Psoas muscle (tissue), 8 donors: ENCODE measurements at places on chromosomes 6 and 20. TPM values are rescaled to one million over a fixed set of nuclear protein-coding genes. Genes with fewer than 3 reads are reported as not detected.

DNA sequence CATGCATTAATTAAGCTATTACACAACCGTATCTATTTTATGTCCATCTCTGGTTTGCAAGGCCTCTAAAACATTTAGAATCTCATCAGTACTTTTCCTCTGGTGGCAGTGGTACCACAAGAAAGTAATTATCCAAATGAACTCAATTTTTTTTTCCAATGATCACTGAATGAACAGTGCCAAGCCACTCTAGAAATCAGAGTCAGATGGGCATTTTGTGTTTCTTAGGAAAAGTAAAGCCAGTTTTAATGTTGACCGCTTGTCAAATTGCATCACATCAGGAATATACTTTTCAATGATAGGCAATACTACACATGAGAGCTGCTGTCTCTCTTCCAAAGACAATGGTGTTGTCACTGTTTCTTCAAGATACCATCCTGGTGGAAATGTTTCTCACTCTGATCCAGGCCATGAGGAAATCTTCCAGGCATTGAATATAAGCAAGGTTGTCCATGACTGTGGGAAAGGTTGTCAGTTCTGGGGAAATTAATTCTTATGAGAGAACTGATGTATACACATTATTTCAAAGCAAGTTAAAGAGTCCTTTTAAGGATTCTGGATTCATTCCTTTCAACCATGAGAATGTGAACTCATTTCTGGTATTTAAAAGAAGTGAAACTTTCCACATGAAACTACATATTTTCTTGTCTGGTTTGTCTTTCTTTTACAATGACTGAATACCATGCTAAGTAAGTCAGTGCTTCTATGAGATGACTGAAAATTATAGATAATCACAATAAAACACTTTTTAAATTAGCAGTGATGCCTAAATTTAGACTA lies 108.8 kb upstream of the TCF21 start:
- DNase-seq, result no peak

GRCh38 chr6:33597551-33598322 lies 17.7 kb upstream of the BAK1 start:
- DNase-seq, result no peak

DNA sequence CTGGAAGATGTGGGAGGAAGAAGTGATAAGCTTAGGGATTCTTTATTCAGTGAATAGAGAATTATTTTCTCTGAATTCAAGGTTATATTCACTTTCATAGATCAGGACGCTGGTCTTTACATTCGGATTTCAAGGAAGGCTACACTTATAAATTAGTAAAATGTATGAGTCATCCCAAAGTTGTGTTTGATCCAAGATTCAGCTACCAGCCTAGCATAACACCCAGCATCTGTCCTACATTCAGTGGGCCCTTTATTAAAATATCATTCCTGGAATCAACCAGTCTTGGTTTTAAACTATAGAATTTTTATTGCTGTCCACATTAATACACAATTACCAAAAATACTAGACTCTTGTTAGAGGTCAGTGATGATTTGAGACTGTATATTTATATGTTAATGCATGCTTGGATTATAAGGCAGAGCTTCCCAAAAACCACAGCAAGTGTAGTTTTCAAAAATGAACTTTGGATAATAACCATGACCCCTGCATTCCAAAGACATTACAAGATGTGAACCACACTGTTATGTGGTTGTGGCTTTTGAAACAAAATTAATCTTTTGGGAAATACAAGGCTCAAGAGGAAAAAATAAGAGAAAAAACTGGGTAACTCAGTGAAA lies 210.7 kb upstream of the CNR1 start:
- no peak for DNase-seq

DNA sequence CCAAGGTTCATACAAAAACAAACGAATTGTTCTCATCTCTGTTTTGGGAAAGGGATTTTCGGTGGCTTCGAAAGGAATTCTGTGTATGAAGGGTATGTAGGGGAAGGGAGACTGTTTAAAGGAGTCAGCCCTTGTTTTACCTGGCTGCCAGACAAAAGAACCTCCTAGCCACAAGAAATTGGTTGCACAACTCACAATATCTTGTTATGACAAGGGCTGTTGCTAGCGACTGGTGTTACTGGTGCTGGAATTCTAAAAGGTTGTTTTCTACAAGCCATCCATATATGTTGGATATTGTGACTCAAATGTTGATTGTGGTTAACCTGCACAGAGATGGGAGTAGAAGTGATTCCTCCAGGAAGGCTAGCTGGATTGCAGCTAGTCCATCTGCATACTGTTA lies 34.6 kb upstream of the CITED2 start:
- no peak for DNase-seq

GRCh38 chr20:19047040-19047950 lies 165.1 kb upstream of the SLC24A3 start:
- peak; percentile 66 for DNase-seq

GRCh38 chr6:28751514-28751913 lies 172.3 kb downstream of the TRIM27 start:
- DNase-seq, result no peak

GRCh38 chr6:35080016-35080680 lies 61.0 kb downstream of the TCP11 start:
- DNase-seq, result no peak

The SLC17A1 gene
- not detected for polyA plus RNA-seq

DNA sequence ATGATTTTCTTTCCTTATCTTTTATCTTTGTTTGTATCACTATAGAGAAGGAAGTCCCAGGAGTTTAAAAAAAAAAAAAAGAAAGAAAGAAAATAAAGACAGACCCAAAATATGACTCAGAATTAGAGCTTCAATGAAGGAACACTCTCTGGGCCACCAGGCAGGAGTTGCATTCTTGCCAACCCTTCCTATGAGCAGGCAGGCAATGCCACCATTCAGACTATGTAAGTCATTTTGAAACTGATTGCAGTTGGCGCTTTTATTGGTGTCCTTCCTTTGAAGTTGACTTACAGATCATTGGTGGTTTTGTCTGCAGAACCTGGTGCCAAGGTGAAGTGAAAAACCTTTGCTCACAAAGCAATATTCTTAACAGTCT lies 50.3 kb downstream of the MYB start:
- DNase-seq, result no peak

DNA sequence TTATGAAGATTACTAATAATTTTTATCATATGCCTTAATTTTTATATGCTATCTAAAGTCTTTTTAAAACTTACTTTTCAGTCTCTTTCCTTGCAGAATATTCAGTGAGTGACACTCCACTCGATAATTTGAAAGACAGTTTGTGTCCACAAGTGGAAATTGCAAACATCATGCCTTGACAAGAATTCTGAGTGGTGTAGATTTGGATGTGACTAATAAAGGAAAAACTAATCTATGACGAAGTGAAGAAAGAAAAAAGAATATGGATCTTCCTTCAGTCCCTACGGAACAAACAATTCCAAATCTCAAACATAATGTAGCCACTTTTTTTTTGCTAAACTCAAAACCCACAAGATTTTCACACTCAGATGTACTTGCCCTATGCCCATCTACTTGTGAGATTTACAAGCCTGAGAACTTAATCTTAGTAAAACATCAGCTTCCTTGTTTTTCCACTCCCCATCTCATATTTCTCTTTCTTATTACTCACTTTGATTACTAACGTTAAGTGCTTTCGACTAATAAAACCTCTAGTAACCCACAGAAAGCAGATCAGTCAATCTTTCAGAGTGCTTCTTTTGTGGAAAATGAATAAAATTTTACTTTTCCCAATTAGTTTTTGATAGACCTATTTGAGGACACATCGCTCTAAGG lies 1155.8 kb downstream of the GRIK2 start:
- no peak for DNase-seq

- DNase-seq, result no peak
Observed at GRCh38 chr6:151911401-151911800, 103.9 kb downstream of the ESR1 start.

The APCDD1L gene
- 0.03 TPM for polyA plus RNA-seq

GRCh38 chr6:119096721-119097565 lies 18.5 kb upstream of the FAM184A start:
- peak; percentile 70 for DNase-seq

GRCh38 chr6:157036245-157036711 lies 259.1 kb downstream of the ARID1B start:
- no peak for DNase-seq

- DNase-seq, result no peak
Observed at GRCh38 chr6:357791-358341, 33.7 kb upstream of the IRF4 start.

GRCh38 chr20:63219447-63219821 lies 3.5 kb upstream of the YTHDF1 start:
- no peak for DNase-seq

DNA sequence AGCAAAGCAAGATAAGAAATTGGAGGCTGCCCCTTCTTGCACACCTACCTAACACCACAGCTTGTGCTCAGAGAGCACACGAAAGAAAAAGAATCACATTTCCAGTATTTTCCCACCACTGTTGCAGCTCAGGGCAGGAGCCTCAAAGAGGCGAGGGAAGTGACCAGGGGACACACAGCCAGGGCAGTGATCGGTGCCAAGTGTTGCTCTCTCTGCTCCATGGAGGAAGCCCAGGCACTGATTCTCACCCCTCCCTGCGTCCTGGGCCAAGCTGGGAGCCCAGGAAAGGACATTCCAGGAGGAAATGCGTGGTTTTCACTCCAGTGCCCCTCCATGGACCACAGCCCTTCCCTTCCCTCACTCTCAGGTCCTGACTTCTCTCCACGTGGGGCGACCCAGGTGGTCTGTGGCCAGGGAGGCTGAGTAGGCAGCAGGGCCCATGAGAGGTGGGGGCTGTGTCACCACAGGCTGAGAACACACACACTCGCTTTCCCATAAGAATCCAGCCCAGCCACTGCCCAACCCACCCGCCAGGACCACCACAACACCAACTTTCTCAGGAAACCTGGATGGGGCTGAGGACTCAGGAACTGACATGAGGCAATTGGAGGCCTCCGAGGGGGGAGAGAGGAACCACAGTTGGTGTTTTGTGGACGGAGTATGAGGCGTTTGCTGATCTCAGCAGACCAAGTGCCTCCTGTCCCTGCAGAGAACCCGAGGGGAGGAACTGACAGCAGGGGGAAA lies 81.7 kb upstream of the MAFB start:
- no peak for DNase-seq

GRCh38 chr20:26216025-26216424 lies 519.4 kb upstream of the ZNF337 start:
- no peak for DNase-seq

DNA sequence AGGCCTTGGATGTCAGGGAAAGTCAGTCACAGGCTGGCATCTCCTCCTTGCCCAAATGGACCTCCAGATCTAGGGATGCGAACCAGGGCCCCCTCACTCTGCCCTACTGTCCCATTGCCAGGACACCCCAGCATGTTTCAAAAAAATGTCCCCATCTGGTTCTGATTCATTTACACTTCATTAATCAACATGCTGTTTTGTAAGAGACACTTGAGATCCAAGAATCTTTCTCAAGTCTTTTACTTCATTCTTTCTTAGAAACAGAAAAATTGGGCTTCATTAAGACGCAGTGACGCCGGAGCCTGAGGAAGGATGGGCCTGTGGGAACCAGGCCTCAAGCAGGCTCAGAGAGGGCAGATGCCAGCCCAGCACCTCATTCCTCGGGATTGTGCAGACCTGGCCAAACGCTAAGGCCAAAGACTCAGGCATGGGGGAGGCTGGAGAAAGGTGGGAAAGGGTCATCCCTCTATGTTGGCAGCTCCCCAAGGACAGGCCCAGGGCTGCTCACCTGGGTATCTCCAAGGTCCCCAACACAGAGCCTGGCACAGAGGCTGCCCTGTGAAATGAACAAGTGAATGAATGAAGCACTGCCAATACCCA lies 3.8 kb downstream of the RSPO4 start:
- DNase-seq, result no peak

DNA sequence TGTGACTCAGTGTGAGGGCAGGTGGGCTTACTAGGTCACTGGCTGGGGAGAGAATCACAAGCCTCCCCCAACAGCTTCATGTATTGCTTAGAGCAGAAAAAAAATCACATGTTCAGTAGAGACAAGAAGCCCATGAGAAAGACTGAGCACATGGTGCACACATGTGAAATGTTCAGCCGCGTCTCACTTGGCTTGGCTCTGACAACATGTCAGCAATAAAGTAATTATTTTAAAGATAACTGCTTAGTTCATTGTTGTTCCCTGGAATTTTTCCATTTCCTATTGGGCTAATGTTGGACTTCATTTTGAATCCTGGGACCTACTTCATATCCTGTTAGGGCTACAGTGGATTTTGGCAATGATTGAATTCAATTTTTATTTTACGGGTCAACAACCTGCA lies 222.6 kb downstream of the C6orf118 start:
- DNase-seq, result no peak

The PRKN gene
- 1.5 TPM for polyA plus RNA-seq

GRCh38 chr6:35238843-35239289 lies 20.7 kb upstream of the ZNF76 start:
- no peak for DNase-seq
